ENCODE measurements at places on chromosomes 7 and 10.

GRCh38 chr10:18681366-18681765, 22.1 kb downstream of the ARL5B start:
- DNase-seq = no peak

- no peak for DNase-seq
Observed at GRCh38 chr7:2046581-2047565, 185.9 kb downstream of the MAD1L1 start.

DNA sequence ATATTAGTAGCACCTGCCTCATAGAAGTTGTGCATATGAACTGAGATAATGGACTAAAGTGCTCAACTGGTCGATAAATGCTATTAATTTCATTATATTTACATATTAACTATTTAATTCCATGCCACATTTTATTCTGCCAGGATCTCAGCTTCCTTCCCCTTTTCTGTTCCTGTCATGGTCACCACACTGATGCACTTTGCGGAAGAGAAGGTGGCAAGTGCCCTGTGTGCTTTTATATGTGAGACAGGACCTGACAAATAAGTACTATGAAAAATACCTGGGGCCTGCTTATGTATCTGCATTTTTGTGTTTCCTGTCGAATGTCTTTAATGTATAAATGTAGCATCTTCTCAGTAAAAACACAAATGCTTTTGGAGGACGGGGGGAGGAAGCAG, 12.2 kb downstream of the ATP6V0E2 start:
- no peak for DNase-seq

DNA sequence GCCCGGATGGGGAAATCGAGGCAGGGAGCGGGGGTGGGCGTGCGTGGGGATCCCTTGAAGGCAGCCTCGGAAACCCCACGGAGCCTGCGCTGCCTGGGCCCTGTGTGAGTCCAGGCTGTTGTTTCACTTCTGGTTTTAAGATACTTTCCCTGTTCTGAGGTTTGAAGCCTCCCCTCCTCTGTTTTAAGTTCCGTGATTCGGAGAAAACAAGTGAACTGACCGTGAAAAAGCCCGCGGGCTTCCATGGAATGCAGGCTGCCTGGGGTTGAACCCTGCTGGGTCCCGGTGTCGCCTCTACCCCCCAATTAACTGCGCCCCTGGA, 401 bp downstream of the LRRC27 start:
- DNase-seq = peak; percentile 37

DNA sequence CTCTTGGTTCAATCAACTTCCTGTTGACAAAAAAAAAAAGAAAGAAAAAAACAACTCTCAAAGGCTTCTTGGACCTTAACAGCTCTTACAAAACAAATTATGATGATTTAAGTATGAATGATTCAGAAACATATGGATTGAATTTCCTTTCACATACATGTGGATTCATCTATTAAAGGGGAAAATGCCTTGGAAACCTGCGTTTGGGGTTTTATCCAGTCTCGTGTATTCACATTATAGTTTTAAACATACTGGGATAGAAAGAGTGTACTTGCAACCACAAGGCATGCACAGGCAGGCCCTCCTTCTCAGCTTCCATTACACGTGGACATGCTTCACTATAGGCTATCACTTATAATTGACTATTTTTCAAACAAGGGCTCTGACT, 286.7 kb downstream of the INHBA start:
- DNase-seq = no peak

DNA sequence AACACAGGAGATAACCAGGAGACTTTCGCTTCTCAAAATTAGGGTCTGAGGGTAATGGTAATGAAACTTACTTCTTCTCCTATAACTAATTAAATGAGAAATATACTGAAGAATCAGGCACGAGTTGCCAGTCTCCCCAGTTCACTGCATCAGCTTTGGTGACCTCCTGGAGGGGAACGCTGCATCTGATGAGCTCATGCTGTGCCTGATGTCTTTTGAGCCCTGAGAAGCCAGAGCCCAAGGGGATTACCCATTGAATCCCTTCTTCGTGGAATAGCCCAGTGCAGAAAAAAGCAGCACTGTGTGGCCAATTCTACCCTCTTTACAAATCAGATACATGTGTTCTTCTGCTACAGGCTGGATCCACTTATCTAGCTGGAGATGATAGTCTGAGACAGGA, 45.1 kb downstream of the CYP2C9 start:
- DNase-seq = no peak

DNA sequence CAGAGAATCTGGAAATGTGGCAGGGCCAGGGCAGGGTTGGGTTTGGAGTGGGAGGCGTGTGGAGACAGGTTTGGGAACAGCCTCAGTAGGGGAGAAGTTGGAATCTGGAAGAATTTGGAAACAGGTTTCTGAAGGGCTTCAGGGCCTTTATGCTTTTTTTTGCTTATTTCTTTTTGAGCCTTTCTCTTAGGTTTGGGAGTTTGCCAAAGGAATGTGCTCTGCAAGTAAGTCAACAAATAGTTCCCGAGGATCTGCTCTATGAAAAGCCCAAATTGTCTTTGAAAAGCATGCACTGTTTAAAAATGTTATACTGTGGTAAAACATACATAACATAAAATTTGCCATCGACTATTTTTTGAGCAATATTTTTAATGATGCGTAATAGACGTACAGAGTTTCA, 86.7 kb upstream of the ADRB1 start:
- DNase-seq = no peak

GRCh38 chr10:99364125-99364524, 35.0 kb downstream of the CNNM1 start:
- DNase-seq = no peak

GRCh38 chr7:69873512-69873911, 275.2 kb downstream of the AUTS2 start:
- no peak for DNase-seq

GRCh38 chr10:128398118-128398517, 271.9 kb upstream of the MKI67 start:
- DNase-seq = no peak

DNA sequence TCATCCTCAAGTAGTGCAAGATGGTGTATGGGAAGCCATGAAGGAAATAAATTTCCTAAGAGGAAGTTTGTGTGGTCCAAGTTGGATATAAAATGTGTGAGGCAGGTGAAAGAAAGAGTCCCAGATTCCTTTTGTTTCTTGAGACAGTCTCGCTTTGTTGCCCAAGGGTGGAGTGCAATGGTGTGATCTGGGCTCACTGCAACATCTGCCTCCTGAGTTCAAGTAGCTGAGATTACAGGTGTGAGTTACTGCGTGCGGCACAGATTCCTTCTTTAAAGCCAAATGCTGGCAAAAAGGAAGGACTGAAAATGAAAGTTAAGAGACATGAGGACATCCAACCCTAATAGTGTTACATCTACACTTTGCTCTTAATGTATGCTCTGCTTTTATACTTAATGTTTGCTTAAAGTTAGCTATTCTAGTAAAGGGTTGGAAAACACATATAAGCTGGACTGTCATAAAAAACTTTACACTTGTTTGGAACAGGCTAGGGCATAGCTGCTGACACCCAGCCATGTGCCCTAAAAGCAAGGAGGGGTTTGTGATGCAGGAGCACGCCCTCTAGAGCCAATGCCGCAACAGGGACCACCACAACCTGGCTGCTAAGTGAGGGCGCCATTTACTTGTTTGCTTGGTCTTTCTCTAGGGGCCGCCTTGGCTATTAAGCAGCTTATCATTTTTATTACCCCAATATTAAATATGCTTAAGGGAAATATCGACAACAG, 34.5 kb downstream of the CLEC2L start:
- no peak for DNase-seq

- no peak for DNase-seq
Observed at GRCh38 chr7:32048970-32049491, 21.2 kb downstream of the PDE1C start.

DNA sequence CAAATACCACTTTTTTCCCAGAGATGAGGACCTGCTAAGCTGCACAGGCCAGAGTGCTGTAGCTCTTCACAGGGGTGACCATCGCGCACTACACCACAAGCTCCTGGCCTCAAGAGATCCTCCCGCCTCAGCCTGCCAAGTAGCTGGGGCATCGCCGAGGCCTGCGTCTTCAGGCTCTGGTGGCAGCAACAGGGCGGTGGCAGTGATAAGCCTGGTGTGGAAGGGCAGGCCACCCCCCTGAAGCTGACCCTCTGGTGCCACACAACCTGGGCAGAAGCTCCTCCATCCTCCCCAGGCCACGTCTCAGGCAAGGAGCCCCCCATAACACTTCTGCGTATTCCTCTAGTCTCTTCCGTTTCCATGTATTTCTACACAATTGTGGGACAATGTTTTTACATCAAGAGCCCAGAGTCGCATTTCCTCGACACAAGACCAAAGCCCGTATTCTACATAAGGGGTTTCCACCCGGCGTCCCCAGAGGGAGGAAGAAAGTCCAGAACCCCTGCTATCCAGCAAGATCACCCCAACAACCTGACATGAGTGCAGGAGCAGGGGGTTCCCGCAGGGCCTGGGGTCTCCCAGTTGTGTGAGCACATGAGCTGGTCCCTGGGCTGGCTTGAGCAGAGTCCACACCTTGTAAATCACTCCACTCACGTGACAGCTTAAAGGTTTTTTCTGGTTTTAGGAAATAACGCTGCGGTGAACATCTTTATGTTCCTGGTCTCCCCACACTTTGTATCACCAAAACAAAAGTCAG, 37.6 kb upstream of the NCAPG2 start:
- DNase-seq = no peak

GRCh38 chr10:89122433-89123051, 84.6 kb downstream of the CH25H start:
- no peak for DNase-seq

DNA sequence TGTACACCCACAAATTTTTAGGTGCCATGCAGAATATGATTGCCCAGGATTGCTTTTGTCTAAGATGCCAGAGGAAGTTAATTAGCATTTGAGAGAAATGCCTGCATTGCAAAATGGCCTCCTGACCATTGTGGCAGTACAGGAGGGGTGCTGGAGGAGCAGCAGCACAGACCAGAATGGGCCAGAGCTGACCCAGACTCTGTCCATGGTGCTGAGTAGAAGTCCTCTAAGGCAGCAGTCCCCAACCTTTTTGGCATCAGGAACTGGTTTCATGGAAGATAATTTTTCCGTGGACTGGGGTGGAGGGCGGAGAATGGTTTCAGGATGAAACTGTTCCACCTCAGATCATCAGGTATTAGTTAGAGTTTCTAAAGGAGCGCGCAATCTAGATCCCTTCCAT, 217.8 kb upstream of the AGK start:
- no peak for DNase-seq

DNA sequence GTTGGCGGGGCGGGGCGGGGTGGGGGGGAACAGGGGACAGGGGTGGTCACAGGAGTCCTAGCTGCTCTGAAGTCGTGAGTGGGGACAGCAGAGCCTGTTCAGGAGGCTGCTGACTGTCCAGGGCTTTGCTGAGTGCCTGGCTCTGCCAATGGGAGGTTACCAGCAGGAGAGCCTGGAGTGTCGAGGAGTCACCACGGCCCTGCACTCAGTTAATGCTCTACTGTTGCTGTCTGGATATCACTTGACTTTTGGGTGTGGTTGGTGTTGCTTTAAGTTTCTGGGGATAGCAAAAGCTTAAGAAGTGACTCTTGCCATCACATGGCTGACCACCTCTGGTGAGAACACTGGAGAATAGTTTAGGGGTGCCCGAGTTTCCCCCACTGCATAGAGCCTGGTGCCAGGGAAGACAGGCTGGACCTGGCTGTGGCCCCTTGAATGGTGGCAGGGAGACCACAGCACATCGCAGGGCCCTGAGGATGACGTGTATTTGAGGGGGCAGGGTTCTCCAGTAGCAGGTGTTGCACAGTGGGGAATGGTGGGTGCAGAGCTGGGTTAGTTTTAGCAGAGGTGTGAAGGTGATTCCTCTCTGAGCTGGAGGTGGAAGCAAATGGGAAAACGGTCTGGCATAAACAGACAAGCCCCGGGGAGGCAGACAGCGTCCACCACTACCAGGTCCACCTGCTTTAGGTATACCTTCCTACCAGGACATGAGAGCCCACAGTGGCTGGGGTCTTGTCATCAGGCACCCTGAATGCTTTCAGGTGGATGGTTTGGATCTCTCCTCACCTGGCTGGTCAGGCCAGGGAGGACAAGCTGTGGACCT, 54.2 kb upstream of the CAMK2B start:
- DNase-seq = no peak

GRCh38 chr7:115910541-115911164, 119.9 kb downstream of the TFEC start:
- DNase-seq = peak; percentile 19

GRCh38 chr10:106310596-106310995, 853.9 kb downstream of the SORCS1 start:
- DNase-seq = no peak

DNA sequence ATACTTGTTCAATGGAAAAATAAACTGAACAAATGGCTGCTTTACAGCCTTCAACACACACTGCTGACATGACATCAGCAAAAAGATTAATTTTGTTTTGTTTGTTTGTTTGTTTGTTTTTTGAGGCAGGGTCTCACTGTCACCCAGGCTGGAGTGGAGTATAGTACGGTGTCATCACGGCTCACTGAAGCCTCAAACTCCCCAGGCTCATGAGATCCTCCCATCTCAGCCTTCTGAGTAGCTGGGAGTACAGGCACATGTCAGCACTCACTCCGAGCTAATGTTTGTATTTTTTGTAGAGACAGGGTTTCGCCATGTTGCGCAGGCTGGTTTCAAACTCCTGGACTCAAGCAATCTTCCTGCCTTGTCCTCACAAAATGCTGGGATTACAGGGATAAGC, 10.9 kb downstream of the TARP start:
- no peak for DNase-seq
